ENCODE measurements at places on chromosomes 3 and 15.
A peak's percentile ranks its signal among the peaks of the same experiment; 100 is the strongest.

GRCh38 chr3:149898771-149899170 is 71.9 kb downstream of the PFN2 start:
- DNase-seq: no peak

DNA sequence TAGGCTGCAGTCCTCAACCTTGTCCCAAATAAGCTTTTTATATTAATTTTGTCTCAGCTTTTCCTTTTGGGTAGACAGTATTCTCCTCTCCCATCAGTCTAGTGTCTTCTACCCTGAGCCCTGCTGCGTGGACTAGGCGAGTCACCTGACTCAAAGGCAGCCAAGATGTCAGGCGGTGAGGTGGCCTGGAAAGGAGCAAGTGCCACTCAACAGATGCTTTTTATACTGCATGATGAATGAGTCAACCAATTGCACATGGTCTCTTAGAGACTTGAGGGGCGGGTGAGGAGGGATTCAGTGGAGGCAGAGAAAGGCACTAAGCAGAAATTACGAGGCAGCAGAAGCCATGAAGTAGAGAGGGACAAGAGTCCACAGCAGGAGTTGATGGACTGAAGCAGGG is 95.9 kb downstream of the FRMD4B start:
- peak; percentile 54 for DNase-seq

- DNase-seq: no peak
Measured at GRCh38 chr15:81182756-81183438, 13.8 kb upstream of the IL16 start.

- DNase-seq: peak; percentile 46
Measured at GRCh38 chr3:58214484-58215316, 3.9 kb upstream of the DNASE1L3 start.

- DNase-seq: no peak
Measured at GRCh38 chr3:50490424-50490823, 13.0 kb downstream of the CACNA2D2 start.

GRCh38 chr3:70383360-70383831 is 71.0 kb upstream of the MDFIC2 start:
- no peak for DNase-seq

All from lung microvascular endothelial cell (primary cell).